ENCODE measurements at places on chromosomes 5 and 9. TPM values are rescaled to one million over a fixed set of nuclear protein-coding genes. Genes with fewer than 3 reads are reported as not detected.

The HEXB gene
- total RNA-seq: 52.6 TPM

The KCNV2 gene
- total RNA-seq: not detected

The MYMK gene
- total RNA-seq: not detected

The CLPTM1L gene
- 71.4 TPM for total RNA-seq

The SEMA5A gene
- 8.2 TPM for total RNA-seq

The ENTPD2 gene
- 1.3 TPM for total RNA-seq

The APBA1 gene
- total RNA-seq: 1.8 TPM

Measured in esophagus squamous epithelium (tissue), 5 donors.